ENCODE measurements at places on chromosomes 7 and 10.

GRCh38 chr10:122454071-122454470, 382 bp upstream of the ARMS2 start:
- no peak for DNase-seq

- DNase-seq, result no peak
These were observed 27.2 kb downstream of the LSM5 start for GRCh38 chr7:32462977-32463376.

DNA sequence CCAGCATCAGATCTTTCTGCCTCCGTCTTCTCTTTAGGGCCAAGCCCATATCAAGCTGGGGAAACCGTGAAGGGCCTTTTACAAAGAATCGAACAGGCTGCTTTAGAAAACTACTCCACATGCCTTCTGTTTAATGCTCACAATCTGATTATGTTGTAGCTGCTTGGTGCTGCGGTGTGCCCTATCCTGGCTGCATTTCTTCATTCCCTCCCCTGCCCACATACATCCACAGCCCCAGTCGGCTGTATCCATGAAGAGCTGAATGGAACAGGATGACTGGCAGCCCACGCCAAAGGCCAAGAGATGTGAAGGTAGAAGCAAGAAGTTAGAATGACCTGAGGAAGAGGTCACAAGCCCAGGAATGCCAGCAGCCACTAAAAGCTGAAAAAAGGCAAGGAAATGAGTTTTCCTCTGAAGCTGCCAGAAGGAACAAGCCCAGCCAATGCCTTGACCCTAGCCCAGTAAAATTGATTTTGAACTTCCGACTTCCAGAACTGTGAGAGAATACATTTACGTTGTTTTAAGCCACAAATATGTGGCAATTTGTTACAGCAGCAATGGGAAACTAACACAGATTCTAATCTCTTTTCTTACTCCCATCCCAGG, 22.2 kb downstream of the TAS2R41 start:
- no peak for DNase-seq

- DNase-seq, result no peak
These were observed 41.4 kb upstream of the ZMIZ1 start for GRCh38 chr10:79027147-79028055.

GRCh38 chr7:151540146-151540545, 20.5 kb upstream of the RHEB start:
- no peak for DNase-seq

- no peak for DNase-seq
These were observed 55.6 kb downstream of the NOC3L start for GRCh38 chr10:94307046-94307615.

GRCh38 chr7:157392256-157393037, 55.6 kb downstream of the DNAJB6 start:
- no peak for DNase-seq

- DNase-seq, result no peak
These were observed 156.7 kb downstream of the PLXNA4 start for GRCh38 chr7:132419542-132419941.

GRCh38 chr7:155231941-155232340, 65.7 kb upstream of the INSIG1 start:
- DNase-seq, result no peak

- no peak for DNase-seq
These were observed 897.0 kb upstream of the CELF2 start for GRCh38 chr10:10120671-10121070.

DNA sequence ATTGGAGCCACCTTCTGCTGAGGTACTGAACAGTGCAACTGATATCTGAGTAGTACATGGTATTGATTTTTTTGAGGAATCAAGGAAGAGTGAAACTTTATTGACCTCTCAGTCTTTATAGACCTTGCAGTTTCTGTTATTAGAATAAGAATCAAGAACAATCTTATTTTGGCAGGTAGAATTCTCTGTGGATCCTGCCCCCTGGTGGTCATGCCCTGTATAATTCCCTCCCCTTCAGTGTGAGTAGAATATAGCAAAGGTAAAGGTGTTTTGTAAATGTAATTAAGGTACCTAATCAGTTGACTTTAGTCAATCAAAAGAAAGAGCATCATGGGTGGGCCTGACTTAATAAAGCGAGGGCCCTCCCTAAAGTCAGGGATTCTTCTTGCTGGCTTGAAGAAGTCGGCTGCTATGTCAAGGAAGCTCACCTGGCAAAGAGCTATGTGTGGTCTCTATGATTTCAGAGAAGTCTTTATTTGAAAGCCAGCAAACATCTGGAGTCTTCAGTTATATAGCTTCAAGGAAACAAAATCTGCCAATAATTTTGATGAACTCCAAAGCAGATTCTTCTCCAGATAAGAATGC, 142.8 kb downstream of the LSM5 start:
- no peak for DNase-seq

DNA sequence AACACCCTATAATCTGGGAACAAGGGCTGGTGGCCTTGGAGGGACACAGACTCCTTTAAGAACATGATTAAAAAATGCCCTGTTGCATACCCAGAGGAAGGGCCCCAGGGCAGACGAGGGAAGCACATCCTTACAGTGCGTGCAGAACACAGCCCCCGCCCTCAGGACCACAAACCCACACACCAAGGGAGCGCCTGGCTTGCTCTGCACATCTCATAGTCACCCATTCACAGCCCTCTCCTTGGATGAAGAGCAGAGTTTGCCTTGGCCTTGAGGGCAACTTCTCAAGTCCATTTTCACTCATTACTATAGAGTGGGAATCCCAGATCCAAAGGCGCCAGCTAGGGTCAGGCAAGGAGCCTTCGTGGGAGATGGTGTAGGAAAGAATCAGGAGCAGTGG, 6.3 kb upstream of the VSIR start:
- DNase-seq, result no peak

DNA sequence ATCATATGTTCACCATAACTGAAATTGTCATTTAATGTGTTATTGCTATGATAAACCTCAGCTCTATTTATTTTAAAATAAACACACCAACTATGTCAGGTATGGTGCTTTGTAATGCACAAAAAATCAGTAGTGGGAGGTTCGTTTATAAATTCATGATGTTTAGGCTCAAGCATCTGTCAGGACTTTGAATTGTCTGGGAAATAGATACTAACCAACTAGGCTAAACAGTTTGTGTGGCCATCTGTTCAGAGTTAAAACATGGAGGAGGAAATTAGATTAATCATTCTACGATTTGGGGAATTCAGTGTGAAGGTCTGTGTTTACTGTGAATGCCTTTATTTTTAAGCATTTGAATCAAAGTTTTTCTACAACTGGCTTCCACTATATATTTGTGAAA, 212.6 kb upstream of the FZD8 start:
- no peak for DNase-seq

- no peak for DNase-seq
These were observed 15.7 kb downstream of the JCAD start for GRCh38 chr10:30043476-30044270.

GRCh38 chr10:1344846-1345245, 288.7 kb downstream of the WDR37 start:
- no peak for DNase-seq

- DNase-seq, result no peak
These were observed 205.6 kb downstream of the DYNC1I1 start for GRCh38 chr7:95977994-95978393.

GRCh38 chr10:49647985-49648795, 31.3 kb upstream of the C10orf53 start:
- no peak for DNase-seq

GRCh38 chr10:31701546-31701945, 227.1 kb downstream of the ARHGAP12 start:
- DNase-seq, result no peak

DNA sequence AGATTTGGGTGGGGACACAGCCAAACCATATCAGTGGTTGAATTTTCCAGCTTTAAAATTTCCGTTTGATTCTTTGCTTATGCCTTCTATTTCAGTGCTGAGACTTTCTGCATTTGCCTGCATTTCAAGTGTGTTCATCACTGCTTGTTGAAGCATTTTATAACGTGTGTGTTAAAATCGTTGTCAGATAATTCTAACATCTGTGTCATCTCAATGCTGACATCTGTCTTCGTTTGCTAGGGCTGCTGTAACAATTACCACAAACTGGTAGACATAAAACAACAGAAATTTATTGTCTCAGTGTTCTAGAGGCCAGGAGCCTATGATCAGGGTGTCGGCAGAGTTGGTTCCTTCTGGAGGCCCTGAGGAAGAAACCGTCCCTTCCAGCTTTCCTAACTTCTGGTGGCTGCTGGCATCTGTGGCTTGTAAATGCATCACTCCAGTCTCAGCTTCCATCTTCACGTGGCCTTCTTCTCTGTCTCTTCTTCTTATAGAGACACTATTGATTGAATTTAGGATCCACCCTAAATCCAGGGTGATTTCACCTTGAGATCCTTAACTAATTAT, 71.1 kb upstream of the SDK1 start:
- DNase-seq, result no peak

- DNase-seq, result no peak
These were observed 171.1 kb upstream of the TMEM196 start for GRCh38 chr7:19944363-19945120.

- DNase-seq, result no peak
These were observed 3.8 kb upstream of the CRCP start for GRCh38 chr7:66110856-66111255.

- DNase-seq, result no peak
These were observed 31.4 kb upstream of the FAM133B start for GRCh38 chr7:92621561-92622023.

GRCh38 chr7:127807340-127807739, 155.3 kb downstream of the SND1 start:
- no peak for DNase-seq

- DNase-seq, result no peak
These were observed 84.1 kb downstream of the CPXM2 start for GRCh38 chr10:123807444-123808035.

DNA sequence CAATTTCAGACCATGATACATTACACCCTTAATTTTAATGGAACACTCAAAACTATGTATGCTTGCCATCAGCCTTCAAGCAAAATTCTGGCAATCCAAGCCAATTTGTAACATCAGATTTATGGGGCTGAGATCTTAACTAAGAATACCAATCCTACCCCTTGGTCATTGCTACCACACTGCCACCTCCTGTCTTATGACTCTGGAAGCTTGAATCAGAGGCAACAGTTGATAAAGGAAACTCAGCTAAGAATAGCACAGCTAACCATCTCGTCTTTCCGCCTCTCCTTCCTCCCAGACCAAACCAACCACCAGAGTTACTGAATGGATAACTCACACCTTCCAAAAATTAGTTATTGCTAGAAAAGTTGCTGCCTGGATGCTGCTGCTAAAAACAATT, 7.4 kb downstream of the IGF2BP3 start:
- no peak for DNase-seq

DNA sequence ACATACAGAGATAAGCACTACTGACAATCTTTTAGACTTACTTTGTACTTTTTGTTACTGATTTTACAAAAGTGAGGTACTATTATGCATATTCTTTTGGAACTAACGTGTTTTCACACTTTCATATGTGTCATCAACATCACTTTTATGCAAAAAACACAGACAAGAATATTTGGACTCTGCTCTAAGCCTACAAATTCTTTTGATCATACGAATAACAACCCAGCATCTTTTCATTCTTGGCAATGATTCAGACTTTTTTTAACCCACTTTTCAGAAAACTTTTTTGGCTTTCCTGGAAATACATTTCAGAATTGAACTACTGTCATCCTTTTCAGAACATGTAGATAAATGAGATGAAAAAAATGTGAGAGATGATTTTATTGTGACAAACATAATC, 30.2 kb downstream of the USP6NL start:
- DNase-seq, result no peak

DNA sequence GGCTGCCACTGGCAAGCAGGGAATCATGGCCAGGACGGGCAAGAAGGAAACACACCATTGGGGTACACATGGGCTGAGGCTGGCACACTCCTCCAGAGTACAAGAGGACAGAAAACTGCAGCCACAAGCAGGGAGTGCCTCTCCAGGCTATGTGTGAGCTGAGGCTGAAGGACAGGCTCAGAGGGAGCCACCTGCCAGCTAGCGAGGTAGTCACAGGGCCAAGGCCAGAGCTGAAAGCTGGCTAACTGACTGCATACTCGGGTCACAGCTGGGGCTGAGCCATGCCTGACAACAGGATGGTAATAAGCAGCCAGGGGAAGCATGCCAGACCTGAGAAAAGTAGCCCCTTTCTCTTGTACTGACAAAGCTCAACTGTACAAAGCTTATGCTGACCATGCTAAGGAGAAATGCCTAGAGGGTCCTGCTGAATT, 52.0 kb downstream of the KIF5B start:
- no peak for DNase-seq

GRCh38 chr10:71713135-71714030, 6.2 kb downstream of the C10orf105 start:
- no peak for DNase-seq

DNA sequence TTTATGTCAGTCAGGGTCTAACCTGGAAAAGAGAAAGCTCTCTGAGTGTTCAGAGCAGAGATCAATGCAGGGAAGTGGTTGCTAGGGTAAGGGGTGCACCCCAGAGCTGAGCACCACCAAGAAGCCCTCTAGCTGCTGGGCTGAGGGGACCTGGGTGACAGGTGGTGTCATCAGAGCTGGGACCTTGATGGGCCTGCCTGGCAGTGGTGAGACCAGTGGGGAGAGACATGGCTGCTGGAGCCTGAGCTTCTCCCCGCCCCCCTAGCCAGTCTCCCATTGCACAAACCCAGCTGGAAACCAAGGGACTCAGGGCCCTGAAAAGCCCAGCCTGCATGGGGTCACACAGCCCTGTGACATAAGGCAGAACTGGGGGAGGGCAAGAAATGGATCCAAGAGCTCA, 49.1 kb upstream of the OSBPL3 start:
- no peak for DNase-seq

DNA sequence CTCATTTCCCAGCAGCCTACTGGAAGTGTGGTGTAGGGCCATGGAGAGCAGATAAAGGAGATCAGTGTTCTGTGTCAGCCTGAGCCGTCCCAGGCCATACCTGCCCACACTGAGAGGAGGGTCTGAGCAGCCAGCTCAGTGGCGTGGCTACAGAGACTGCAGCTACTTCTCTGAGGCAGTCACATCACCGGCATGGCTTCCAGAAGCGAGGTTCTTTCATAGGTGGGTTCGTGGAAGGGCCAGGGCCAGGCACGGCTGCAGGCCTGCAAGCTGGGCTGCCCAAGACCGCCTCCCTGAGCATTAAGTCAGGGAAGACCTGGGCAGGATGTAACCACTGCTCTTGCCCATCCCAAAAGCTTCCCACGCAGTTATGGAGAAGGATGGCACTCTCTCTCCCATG, 34.9 kb downstream of the LDB3 start:
- DNase-seq, result no peak

DNA sequence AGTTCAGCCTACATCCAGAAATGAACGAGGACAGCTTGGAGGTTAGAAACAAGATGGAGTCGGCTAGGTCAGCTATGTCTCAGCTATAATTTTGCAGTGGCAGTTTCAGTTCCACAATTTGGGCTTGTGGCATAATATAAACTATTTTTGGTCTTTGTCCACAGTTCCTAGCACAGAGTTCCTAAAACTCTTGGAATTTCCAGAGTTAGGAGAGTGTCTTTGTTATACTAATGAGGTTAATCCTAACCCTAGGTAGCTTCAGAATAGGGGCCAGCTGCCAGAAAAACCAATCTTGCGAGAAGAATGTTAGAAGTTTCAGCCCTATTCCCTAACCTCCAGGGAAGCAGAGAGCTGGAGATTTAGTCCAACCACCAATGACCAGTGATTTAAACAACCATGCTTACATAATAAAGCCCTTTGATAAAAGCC, 131.9 kb downstream of the AKR1D1 start:
- no peak for DNase-seq

All from cerebellar nuclear complex (tissue), 1 donor.